Caco-2 (cell line): ENCODE measurements at places on chromosomes 2 and 18. TPM values are rescaled to one million over a fixed set of nuclear protein-coding genes. Genes with fewer than 3 reads are reported as not detected.

GALR1 gene
- total RNA-seq, result not detected in 2 replicates

CSRNP3 gene
- 1.2 and 1.3 TPM in 2 replicates for total RNA-seq

C2orf80 gene
- not detected in 2 replicates for total RNA-seq

ZNF521 gene
- 0.09 TPM in 1 of 2 replicates, not detected in the other for total RNA-seq

VWA3B gene
- total RNA-seq, result not detected in 2 replicates

TXNDC2 gene
- total RNA-seq, result not detected in 2 replicates

LRRTM1 gene
- not detected in 2 replicates for total RNA-seq

LIMS1 gene
- total RNA-seq, result 67.2 and 75.2 TPM in 2 replicates

MBOAT2 gene
- total RNA-seq, result 12.6 TPM in 2 replicates

MAP3K19 gene
- total RNA-seq, result not detected in 2 replicates

GPN1 gene
- 45.9 and 60.9 TPM in 2 replicates for total RNA-seq

EVX2 gene
- 0.07 TPM in 1 of 2 replicates, not detected in the other for total RNA-seq

CHRND gene
- not detected in 2 replicates for total RNA-seq

CERKL gene
- total RNA-seq, result not detected in 2 replicates

RPRM gene
- not detected in 2 replicates for total RNA-seq

TOGARAM2 gene
- 0.61 and 1.3 TPM in 2 replicates for total RNA-seq

SCN2A gene
- not detected in 2 replicates for total RNA-seq

LOXHD1 gene
- not detected in 2 replicates for total RNA-seq

AMER3 gene
- 0.79 TPM in 2 replicates for total RNA-seq

MYL1 gene
- not detected in 2 replicates for total RNA-seq

POTEC gene
- total RNA-seq, result not detected in 2 replicates

FSIP2 gene
- 0.09 TPM in 2 replicates for total RNA-seq

TMEM163 gene
- 3.2 and 4.1 TPM in 2 replicates for total RNA-seq

IFT172 gene
- total RNA-seq, result 17.2 and 21.9 TPM in 2 replicates

TRIM43 gene
- not detected in 2 replicates for total RNA-seq

LTBP1 gene
- 64.2 and 64.9 TPM in 2 replicates for total RNA-seq

REG3G gene
- total RNA-seq, result not detected in 2 replicates

G6PC2 gene
- total RNA-seq, result not detected in 2 replicates

DPP10 gene
- not detected in 2 replicates for total RNA-seq

LYPD6B gene
- 28.5 and 35.8 TPM in 2 replicates for total RNA-seq

CFAP210 gene
- not detected in 2 replicates for total RNA-seq

IGFBP2 gene
- total RNA-seq, result 6.6 and 6.7 TPM in 2 replicates

CDH2 gene
- total RNA-seq, result 0.81 and 1.4 TPM in 2 replicates

DNAH6 gene
- total RNA-seq, result 0.32 and 0.70 TPM in 2 replicates

C1QL2 gene
- not detected in 2 replicates for total RNA-seq

ELP2 gene
- total RNA-seq, result 43.2 and 45.9 TPM in 2 replicates

GPR39 gene
- 26.8 and 28.7 TPM in 2 replicates for total RNA-seq

SPC25 gene
- total RNA-seq, result 28.0 and 32.6 TPM in 2 replicates

GMPPA gene
- total RNA-seq, result 51.0 and 53.7 TPM in 2 replicates

SP140 gene
- not detected in 2 replicates for total RNA-seq

FIGN gene
- total RNA-seq, result not detected in 2 replicates

POTEI gene
- 7.0 and 7.3 TPM in 2 replicates for total RNA-seq

MALL gene
- total RNA-seq, result 22.9 and 26.1 TPM in 2 replicates

ALPP gene
- 4.9 and 5.8 TPM in 2 replicates for total RNA-seq
